ENCODE measurements at places on chromosomes 2 and 18.

DNA sequence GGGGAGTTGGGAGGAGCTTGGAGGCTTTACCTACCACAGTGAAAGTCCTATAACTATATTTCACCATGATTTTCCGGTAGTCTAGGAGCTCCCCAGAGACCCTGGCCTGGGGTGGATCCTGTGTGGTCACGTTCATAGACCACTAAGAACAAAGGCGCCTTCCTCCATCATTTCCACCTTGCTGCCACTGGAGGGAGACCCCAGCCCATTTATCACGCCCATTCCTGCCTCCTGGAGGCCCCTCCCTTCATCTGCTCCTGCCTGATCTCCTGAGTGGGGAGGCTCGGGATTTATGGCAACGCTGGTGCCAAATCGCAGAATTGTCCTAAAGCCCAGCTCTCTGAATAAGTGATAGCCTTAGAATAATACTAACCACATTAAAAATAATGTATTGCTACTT lies 507.6 kb upstream of the SPHKAP start:
- no peak for DNase-seq

DNA sequence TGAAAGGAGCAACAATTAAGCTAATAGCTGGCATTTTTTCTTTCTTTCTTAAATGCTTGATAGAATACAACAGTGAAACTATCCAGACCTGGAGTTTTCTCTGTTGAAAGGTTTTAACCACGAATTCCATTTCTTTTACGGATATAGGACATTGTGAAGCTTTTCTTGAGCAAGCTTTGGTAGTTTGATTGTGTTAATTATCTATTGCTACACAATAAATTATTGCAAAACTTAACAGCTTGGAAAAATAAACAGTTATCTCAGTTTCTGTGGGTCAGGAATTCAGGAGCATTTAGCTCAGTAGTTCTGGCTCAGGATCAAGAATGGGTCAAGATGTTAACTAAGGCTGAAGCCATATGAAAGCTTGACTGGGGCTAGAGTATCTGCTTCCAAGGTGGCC lies 11.7 kb downstream of the PHOSPHO2 start:
- no peak for DNase-seq

DNA sequence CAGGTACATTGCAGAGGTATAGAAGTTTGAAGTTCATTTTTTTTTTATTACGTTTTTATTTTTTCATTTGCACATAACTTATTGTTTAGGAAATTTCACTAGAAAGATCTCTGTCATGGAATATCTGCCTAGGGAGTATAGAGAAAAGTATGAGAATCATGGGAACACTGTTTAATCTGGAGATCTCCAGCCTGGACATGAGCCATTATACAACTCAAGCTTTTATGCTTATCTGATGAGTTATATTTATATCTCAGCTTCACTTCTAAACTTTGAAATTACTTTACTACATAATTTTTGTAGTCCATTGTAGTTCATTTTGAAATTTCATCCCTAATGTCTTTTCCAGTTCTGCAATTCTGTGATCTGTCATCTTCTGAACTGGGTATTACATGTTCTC lies 515.6 kb downstream of the ERBB4 start:
- no peak for DNase-seq

DNA sequence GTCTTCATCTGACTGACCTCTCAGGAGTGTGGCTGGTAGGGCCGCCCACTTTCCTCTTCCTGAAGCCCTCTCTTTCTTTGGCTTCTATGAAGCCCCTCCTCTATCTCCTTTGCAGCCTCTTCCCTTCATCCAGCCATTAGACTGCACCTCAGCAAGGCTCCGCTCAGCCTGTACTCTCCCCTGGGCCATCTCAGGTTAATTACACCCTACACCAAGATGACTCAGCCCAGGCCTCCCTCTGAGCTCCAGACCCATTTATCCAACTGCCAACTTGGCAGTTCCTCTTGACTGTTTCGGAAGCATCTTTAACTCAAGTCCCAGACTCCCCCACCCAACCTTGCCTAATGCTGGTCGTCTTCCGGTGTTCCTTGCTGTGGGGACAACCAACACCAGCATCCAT lies 5.8 kb upstream of the WNT6 start:
- no peak for DNase-seq

DNA sequence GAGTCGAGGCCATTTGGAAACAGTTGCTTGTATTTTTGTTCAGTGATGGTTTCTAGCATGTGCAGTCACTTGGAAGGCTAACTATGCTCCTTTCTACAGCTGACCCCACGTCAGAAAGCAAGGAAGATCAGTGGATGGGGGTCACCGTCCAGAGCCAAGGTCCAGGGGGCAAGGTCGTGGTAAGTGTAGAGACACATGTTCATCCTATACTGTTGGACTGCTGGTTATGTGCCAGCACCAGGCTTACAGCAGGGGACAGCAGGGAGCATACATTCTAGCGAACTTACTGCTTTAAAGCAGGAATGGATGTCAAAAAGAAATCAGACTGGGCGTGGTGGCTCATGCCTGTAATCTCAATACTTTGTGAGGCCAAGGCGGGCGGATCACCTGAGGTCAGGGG lies 40.0 kb downstream of the ITGA6 start:
- no peak for DNase-seq

DNA sequence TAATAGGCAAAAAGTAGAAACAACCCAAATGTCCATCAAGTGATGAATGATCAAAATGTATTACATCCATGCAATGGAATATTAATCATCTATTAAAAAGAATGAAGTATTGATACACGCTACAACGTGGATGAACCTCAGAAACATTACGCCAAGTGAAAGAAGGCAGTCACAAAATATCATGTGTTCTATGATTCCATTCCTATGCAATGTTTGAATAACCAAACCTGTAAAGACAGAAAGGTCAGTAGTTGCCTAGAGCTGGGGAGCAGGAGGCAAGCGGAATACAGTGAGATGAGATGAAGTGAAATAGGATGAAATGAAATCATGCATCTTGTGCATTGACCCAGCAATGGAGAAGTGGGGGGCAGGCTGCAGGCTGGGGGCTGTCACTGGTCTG lies 17.9 kb upstream of the COL6A3 start:
- no peak for DNase-seq

GRCh38 chr2:172496160-172496608 lies 59.7 kb upstream of the PDK1 start:
- DNase-seq = no peak

DNA sequence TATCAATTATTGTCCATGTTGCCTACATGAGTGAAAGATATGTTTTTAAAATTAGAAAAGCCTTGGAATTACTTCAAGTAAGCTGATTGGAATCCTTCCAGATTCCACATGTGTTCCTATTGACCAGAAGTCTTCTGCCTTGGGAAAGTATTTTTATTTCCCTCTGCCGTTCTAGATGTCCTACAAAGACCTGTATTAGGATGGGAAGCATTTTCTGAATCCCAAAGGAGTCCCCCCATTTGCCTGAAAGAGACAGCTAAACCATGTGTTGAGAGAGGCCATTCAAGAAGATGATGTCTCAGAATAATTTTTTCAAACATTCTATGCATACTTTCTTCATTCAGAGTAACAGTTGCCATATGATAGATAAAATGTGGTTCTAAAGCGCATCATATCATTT lies 19.0 kb upstream of the MYO1B start:
- DNase-seq = no peak

DNA sequence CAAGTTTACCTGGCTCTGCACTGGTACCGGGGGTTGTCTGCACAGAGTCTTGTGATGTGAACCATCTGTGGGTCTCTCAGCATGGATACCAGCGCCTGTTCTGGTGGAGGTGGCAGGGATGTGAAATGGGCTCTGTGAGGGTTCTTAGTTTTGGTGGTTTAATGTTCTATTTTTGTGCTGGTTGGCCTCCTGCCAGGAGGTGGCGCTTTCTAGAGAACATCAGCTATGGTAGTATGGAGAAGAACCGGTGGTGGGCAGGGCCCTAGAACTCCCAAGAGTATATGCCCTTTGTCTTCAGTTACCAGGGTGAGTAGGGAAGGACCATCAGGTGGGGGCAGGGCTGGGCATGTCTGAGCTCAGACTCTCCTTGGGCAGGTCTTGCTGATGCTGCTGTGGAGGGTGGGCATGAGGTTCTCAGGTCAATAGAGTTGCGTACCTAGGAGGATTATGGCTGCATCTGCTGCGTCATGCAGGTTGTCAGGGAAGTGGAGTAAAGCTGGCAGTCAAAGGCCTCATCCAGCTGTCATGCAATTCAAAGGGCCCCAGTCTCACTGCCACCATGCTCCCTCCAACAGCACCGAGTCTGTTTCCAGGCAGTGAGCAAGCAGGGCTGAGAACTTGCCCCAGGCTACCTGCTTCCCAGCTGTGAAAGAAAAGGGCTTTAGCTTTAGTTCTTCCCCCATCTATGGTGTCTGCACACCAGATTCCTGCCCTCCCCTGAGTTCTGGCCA lies 278.0 kb downstream of the METTL4 start:
- no peak for DNase-seq

- no peak for DNase-seq
These were observed 43.3 kb upstream of the SETBP1 start for GRCh38 chr18:44637210-44638033.

GRCh38 chr2:46836295-46837111 lies 79.1 kb downstream of the MCFD2 start:
- no peak for DNase-seq

GRCh38 chr2:108315444-108315934 lies 26.8 kb downstream of the SULT1C2 start:
- DNase-seq = no peak

GRCh38 chr2:117536139-117536538 lies 278.4 kb upstream of the DDX18 start:
- DNase-seq = no peak

DNA sequence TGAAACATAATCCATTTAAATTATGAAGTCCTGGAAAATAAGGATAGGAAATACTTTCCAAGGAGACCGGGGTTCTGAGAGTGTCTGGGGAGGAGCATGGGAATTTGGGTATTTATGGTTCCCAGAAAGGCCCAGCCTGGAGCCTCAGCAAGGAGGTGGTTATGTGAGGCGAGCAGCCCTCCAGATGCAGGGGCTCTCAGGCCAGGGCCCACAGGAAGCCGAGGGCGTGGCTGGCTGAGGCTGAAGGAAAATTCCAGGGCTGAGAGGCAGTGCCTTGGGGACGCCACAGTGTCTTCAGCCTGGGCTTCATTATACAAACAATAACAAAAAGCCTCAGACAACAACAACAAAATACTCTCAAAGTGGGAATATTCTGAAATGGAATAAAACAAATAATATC lies 86.9 kb upstream of the SERPINE2 start:
- DNase-seq = no peak

- DNase-seq = no peak
These were observed 132.0 kb upstream of the APCDD1 start for GRCh38 chr18:10322435-10322834.

GRCh38 chr2:140551287-140551686 lies 1579.5 kb downstream of the LRP1B start:
- no peak for DNase-seq

DNA sequence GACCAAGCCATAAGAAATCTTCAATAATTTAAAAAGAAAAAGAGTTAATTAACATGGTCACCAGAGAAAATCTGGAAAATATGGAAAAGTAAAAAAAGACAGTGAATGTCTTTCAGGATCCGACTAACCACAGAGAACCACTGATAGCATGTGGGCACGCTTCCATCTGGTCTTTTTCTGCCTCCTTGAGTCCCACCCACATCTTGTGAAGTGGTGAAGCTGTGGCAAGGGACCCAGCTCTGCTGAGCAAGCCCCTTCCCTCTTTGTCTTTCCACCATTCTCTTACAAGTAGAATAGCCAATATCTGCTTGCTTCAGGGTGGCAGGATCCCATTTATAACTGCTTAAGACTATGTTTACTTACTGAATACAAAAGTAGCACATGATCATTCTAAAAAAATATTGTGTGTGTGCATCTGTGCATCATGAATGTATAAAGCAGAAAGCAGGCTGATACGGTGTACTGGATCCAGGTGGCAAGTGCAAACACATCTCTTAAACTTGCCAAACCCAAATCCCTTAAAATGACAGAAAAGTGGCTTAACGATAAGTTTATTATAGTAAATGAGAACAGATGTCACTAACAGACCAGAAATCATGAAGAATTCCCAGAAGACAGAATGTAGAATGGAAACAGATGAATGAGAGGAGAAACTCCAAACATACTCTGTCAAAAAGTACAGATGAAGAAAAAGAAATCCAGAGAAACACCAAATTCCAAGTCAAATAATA lies 52.3 kb downstream of the FOXI3 start:
- DNase-seq = no peak

DNA sequence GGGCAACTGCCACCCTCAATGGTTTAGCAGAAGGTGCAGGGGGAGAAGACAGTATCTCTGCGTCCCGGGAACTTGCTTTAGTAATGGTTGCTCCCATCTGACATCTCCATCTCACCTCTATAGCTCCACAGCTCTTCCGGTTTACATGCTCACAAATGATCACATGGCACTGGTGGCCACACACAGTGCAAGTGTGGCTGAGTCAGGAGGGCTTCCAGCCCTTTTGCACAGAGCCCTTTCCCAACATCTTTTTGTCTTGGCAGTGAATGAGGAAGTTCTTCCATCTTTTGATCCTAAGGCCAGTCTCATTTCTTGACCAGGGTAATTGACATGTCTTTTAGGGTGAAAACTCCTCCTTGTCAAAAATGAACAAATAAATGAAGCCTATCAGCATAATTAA lies 347.7 kb downstream of the LPIN1 start:
- no peak for DNase-seq

DNA sequence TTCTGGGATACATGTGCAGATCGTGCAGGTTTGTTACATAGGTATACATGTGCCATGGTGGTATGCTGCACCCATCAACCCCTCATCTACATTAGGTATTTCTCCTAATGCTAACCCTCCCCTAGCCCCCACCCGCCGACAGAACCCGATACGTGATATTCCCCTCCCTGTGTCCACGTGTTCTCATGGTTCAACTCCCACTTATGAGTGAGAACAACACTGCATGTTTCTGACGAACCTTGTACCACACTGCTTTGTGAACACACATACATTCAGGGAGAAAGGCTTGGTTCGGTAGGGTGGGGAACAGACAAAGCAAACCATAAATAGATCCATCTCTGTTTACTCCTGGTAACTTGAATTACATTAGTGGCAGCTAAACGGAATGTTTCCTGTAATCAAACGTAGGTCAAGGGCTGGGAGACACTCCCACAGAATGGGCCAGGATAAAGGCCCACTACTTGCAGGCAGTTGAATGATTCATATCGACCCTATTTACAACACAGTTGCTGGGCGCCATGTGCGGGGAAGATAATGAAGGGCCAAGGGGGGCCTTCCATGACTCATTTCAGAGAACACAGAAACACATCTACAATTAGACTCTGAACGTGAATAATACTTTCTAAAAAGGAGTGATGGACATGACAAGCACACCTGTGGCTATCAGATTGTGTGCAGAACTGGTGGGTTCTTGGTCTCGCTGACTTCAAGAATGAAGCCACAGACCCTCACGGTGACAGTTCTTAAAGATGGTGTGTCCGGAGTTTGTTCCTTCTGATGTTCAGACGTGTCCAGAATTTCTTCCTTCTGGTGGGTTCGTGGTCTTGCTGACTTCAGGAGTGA lies 56.8 kb upstream of the KIDINS220 start:
- no peak for DNase-seq

All from Right ventricle myocardium inferior (tissue), 1 donor.